ENCODE measurements at places on chromosomes 6 and 20. TPM values are rescaled to one million over a fixed set of nuclear protein-coding genes. Genes with fewer than 3 reads are reported as not detected.

The COL9A1 gene
- not detected for total RNA-seq

The MUC22 gene
- not detected for total RNA-seq

The FAM83C gene
- total RNA-seq, result not detected

The MMP24 gene
- total RNA-seq, result 0.78 TPM

All from pulmonary artery endothelial cell (primary cell).